ENCODE measurements at places on chromosomes 12 and 14. TPM values are rescaled to one million over a fixed set of nuclear protein-coding genes. Genes with fewer than 3 reads are reported as not detected.

The GALNT16 gene
- total RNA-seq = 4.5 TPM

The SYT10 gene
- not detected for total RNA-seq

The SERPINA1 gene
- total RNA-seq = not detected

DNA sequence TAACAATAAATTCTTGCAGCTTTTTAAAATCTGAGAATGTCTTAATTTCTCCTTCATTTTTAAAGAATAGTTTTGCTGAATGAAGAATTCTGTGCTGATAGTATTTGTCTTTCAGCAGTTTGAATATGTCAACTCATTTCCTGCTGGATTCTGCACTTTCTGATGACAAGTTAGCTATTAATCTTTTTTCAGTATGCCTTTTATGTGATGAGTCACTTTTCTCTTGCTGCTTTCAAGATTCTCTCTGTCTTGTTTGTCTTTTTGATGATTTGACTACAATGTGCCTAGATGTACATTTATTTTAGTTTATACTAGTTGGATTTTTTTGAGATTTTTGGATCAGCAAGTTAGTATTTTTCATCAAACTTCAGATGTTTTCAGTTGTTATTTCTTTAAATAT, 87.9 kb upstream of the AVPR1A start:
- no peak for DNase-seq

GRCh38 chr12:124171231-124171979, 123.5 kb upstream of the RFLNA start:
- no peak for DNase-seq

DNA sequence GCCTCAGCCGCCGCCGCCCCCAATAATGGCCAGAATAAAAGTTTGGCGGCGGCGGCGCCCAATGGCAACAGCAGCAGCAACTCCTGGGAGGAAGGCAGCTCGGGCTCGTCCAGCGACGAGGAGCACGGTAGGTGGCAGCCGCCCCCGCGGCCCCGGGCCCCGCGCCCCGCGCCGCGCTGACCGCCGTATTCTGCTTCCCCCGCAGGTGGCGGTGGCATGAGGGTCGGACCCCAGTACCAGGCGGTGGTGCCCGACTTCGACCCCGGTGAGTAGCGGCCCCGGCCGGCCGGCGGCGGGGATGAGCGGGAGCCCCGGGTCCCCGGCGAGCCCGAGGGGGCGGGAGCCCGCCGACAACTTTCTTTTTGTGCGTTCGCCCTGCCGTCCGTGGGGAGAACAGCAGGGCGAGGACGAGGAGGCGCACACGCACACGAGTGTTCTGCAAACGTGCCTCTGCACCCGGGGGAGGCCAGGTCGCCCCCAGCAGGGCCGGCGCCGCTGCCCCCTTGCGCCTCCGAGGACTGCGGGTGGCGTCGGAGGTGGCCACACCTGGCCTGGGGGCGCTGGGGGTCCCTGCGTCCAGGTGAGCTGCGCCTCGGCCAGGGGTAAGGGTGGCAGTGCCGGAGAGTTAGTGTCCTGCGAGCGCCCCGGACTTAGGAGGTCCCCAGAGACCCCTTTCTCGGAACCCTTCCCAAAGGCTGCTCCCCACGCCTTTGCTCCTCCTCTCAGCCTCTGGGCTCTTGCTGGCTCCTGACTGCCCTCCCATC, 794 bp downstream of the RCOR1 start:
- DNase-seq = peak; percentile 59

DNA sequence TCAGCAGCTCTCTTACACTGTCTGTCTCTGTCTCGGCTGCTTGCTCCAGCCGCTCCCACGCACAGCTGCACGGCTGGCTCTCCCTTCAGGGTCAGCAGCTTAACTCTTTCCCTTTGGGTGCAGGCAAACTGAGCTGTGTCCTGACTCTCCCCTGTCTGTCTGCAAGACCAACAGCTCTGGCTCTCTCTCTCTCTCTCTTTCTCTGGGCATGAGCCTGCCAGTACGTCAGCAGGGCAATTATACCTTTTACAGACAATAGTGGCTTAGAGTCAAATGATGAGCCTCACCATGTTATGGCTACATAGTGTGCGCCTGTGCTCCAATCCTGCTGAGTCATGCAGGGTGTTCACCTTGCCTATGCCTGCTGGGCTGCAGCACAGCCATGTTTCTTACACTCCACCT, 120.5 kb upstream of the DDHD1 start:
- peak; percentile 25 for DNase-seq

- DNase-seq = no peak
These were observed 2.5 kb downstream of the SYNE2 start for GRCh38 chr14:63855281-63855680.

GRCh38 chr12:49026101-49026500, 7.5 kb upstream of the PRKAG1 start:
- no peak for DNase-seq

DNA sequence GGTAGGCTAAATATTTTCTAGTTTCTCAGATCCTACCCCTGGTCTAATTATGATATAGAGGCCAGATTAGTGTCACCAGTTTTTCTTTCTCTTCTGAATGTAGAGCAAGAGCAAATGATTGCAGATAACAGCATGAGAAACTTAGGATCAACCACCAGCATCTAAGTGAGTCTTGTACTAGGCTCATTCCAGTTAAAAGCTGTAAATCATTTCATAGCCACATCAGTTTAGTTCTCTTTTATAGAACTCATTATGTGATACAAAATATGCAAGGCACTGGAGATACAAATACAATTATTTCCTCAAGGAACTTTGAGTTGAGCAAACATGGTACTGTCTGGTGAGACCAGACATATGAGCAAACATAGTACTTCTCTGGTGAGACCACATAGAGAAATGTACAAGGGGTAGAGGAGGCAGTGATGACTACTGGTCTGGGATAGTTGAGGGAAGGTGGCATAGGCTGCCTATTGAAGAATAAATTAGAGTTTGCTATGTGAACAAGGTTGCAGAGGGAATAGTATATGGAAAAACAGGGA, 59.5 kb downstream of the CRADD start:
- no peak for DNase-seq

DNA sequence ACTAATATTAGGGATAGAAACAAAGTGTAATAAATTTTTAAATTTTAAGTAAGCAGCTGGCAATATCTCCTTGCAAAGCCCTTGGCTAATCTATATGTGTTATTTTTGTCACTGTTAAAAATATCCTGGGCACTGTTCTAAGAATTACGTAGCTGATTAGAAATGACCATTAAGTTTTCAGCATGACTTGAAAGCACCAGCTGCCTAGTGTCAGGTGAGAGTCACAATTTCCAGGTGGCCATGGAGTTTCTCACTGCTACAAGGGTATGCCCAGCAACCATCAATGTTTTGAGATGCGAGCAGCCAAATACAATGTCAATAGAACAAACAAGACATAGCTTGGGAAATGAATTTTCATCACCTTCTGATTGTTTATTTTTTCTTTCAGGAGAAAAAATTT, 23.3 kb upstream of the GYS2 start:
- DNase-seq = no peak

All from myocyte (in vitro differentiated cells).